Activated T-cell treated with anti-CD3 and anti-CD28 coated beads, Interleukin-2, amount 50 U/mL, for 4 hours (primary cell): ENCODE measurements at places on chromosomes 12 and 14. TPM values are rescaled to one million over a fixed set of nuclear protein-coding genes. Genes with fewer than 3 reads are reported as not detected.

KRT7 gene
- total RNA-seq = 1.5 TPM

PRKD1 gene
- 0.11 TPM for total RNA-seq

RD3L gene
- total RNA-seq = not detected

LRTM2 gene
- total RNA-seq = 0.27 TPM

FGF6 gene
- total RNA-seq = not detected

DLST gene
- 104 TPM for total RNA-seq

SERPINA5 gene
- total RNA-seq = 0.58 TPM

DYRK4 gene
- 34.1 TPM for total RNA-seq

DNA sequence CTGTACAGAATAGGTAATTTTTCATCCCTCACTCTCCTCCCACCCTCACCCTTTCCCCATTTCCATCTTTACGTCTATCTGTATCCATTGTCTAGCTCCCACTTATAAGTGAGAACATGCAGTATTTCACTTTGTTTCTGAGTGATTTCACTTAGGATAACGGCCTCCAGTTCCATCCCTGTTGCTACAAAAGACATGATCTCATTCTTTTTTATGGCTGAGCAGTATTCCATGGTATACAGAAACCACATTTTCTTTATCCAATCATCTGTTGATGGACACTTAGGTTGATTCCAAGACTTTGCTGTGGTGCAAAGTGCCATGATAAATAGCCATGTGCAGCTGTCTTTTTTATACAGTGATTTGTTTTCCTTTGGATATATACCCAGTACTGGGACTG lies 16.4 kb downstream of the EEA1 start:
- no peak for DNase-seq

DNA sequence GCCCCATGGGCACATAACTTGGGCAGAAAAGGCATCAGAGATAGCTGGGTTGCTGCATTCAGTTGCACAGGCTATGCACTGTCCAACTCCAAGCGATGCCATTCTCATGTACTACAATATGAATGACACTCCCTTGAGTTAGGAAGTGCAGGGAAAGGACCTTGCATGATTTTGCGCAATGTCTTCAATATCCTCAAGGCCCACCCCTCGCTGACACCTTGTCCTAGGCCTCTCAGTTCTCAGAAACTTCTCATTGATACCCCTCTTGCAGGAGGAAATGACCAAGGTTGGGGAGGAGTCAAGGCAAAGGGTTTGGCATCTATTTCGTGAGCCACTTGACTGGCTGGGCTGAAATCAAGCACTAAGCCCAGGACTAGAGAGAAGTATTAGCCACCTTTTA lies 70.4 kb downstream of the ARL6IP4 start:
- no peak for DNase-seq

DNA sequence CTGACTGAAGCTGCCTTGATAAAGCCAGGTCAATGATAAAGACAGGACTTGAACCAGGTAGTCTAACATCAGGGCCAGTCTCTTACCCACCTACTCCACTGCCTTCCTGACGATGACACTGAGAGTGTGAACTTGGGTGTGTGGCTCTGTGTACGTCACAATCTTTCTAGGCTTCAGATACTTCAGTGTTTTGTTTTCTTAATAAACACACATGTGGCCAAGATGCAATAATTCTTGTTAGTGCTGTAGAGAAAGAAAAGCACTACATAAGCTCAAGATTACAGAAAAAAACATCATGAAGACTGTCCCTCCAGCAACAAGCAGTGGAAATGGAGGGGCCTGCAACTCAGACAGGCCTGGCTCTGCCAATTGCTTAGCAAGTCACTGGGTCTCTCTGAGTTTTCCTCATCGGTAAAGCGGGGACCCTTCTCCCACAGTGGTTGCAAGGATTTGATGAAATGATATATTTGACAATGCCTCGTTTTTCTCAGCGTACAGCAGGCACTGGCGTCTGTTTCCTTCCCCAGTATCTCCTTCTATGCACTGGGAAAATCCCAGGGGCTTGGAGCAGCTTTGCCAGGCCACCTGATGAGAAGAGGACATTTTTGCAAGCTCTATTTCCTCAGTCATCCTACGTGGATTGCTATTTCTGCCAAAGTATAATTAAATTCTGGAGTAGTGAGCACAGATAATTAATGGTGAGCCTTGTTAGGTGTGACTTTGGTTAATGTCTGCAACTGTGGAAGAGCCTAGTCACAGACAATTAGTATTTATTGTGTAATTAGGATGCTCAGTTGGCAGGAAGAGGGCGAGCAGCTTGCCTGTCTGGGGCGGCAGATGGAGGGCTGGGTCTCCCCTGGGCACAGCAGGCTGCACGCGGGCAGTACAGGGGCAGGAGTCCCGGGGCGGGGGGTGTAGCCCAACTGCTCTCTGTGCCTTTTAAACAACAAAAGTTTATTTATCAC lies 55.8 kb upstream of the CHGA start:
- DNase-seq = no peak

DNA sequence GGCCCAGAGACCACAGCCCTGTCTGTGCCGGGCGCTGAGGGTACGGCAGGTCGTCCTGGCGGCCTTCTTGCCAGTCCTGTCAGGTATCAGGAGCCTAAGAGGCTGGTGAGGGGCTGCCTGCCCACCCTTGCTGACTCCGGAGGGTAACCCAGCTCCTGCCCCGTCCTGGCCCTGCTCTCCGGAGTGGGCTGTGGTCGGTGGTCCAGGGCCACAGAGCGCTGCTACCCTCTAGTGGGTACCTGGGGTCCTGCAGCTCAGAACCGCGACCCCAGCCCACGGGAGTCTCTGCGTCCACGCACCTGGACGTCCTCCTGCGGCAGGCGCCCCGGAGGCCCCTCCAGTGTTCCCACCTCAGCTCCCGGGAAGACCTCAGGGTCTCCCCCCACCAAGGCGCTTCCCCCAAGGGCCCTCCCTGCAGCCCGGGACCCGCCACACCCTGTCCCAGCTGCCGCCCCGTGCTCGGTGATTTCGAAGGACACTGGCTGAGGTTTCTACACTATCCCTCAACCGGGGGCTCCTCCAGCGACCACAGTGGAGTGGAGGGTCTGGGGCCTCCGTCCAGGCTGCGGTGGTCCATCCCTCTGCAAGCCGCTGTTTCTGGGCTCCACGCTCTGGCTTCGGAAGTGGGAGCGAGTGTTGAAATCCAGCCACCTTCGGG lies 75.9 kb upstream of the FBRSL1 start:
- no peak for DNase-seq

DNA sequence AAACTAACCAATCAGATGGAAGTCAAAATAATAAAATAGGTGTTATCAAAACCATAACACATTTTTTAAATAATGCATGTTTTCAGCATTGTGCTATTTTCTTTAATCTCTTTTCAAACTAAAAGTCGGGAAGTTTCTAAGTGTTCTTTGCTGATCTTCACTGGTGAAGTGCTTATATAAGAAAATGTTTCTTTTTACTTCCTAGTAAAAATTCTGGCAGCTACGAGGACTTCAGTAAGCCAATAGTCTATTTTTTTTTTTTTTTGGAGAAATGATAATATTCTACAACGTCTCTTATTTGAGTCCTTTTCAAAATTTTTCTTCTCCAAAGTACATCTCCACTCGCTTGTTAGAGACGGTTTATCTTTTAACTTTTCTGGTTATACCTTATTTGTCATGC lies 448.0 kb downstream of the SLC6A15 start:
- DNase-seq = no peak

DNA sequence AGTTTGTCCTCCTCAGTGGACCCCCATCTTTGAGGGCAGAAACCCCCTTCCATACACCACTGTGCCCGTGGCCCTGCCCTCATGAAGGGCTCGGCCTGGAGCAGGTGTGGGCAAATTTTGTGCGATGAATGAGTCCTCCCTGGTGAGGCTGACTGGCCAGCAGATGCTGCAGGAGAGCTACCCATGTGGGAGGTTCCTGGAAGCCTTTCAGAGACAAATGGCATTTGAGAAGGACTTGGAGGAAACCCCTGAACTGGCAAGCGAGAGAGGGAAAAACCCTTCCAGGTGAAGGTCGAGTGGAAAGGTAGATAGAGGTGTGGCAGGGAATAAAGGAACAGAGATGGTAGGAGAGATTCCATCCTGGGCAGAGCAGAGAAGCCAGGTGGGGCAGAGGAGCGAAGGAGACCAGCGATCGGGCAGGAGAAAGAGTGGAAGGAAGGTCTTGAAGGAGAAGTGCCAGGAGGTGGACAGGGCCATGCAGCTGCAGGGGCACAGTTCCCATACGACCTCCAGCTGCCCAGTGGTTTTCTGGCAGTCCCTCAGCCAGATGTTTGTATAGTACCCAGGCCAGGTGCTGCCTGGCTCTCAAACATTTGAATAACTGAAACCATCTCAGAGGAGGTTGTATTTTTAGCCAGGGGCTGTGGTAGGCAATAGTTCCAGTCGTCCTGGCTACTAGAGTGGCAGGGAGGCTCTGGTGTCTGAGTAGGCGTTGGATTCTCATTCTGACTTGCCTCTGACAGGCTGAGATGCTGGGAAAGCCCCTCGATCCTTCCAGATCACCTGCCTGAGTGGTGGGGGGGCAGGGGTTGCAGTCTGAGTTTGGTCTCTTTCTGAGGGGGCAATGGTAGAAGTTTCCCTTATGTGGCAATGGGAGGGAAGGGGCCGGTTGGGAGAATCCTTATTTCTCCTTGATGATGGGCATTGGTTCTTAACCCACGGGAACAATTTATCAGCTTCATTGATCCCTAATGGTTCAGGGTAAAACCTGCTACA lies 40.1 kb downstream of the FBXL14 start:
- DNase-seq = no peak

- DNase-seq = no peak
Observed at GRCh38 chr14:72495668-72496067, 398.2 kb downstream of the DPF3 start.

DNA sequence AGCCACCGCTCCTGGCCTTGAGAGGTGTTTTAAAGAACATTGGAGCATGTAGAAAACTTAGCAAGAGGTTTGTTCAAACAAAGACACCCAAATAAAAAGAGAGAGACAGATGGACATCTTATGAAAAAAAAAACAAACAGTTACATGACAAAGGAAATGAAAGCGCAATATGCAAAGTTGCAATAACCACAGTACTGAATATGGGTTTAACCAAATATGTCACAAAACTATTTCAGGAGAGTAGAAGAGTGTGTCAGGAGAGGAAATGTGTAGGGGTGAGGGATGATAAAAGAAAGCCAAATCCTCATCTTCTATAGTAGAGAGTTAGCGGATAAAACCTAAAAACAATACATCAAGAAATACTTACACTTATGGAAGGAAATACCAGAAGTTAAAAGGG lies 98.4 kb downstream of the GTF2A1 start:
- no peak for DNase-seq

DNA sequence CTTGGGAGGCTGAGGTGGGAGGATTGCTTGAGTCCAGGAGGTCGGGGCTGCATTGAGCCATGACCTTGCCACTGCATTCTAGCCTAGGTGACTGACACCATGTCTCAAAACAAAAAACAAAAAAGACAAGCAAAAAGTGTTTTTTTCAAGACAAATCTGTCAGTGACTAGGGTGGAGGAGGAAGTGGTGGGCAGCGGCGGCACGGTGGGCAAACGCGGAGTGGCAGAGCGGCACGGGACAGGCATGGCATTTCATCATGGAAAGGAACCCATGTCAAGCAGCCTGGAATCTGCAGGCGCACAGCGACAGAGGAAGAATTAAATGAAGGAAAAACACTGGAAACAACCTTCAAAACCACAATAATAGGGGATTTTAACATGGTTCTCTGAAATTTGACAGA lies 4.0 kb upstream of the BTBD6 start:
- DNase-seq = no peak

GRCh38 chr12:51364001-51364400 lies 17.5 kb upstream of the CELA1 start:
- no peak for DNase-seq

GRCh38 chr12:122021822-122022392 lies at the start of gene BCL7A:
Gene BCL7A, plus strand, starts transcription at chr12:122021884. Its CDS starts 208 bp downstream, at chr12:122022092.
- DNase-seq = peak; percentile 49

DNA sequence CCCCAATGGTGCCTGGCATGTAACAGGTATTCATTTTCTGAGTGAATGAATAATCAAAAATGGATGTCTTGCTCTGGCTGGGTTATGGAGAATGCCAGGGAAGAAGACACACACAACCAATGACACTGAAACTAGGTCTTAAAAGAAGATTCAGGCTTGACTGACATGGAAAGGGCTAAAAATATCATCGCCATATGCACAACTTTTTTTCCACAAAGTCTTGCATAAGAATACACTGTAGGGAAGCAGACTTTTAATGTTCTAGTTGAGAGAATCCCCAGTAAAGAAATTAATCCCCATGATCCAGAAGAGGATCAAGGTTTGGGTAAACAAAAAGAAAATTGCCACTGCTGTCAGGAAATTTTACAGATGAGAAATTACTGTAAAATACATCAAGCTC lies 116.4 kb downstream of the SLC2A13 start:
- no peak for DNase-seq

DNA sequence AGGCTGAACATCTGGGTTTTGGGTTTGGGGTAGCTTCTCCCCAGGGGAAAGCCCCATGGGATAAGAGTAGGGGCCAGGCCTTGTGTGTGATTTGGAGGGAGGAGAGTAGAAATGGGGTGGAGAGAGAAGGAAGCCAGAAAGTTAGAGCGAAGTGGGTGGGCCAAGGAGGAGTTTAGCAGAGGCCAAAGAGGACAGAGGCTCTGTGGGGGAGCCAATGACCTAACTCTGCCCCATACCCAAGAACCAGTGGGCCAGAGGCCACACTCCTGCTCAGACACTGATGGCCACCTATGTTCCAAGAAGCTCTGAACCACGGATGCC lies 9.3 kb downstream of the ZNF385A start:
- no peak for DNase-seq

DNA sequence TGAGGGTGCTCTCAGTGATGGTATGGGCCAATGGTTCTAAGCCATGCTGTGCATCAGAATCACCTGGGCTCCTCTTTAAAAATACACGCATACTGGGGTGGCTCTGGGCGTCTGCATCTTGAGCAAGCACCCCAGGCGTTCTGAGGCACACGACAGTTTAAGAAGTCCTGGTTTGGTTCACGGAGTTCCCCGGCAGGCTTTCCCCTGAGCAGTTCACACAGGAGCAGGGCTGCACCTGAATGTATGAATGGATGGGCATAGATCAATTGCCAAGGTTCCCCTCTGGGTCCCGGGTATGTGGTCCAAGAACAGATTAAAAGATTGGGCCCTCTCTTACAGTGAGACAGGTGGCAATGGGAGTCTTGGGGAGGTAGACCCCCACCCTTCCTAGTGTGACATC lies 395.3 kb downstream of the DPF3 start:
- no peak for DNase-seq

DNA sequence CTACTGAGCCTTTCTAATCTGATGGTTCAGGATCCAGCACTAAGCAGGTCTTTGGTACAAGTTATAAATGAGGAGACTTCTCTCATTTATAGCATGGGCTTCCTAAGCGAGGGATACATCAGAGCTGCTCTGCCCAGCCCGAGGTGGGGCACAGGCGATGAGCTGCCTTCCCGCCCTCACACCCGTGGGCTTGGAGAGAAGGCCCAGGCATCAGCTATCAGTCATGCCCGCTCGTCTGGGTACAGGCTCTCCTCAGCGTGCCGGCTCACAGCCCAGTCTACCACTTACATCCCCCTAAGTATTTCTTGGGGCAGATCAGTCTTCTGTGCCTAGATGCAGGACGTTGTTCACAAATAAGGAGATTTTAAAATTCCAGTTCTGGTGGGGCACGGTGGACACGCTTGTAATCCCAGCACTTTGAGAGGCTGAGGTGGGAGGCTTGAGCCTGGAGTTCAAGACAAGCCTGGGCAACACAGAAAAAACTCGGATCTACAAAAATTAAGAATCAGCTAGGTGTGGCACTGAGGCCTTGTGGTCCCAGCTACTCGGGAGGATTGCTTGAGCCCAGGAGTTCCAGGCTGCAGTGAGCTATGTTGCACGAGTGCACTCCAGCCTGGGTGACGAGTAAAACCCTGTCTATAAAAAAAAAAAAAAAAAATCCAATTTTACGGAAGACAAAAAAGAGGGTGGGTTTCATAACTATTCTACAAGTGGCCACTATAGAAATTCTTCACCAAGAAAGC lies 57.0 kb downstream of the CCDC88C start:
- DNase-seq = no peak

GRCh38 chr12:130633771-130634170 lies 82.3 kb downstream of the RIMBP2 start:
- no peak for DNase-seq
